NCI-H187 treated with DMSO at 0.1 percent for 48 hours (cell line): ENCODE measurements at places on chromosomes 6 and 20.

DNA sequence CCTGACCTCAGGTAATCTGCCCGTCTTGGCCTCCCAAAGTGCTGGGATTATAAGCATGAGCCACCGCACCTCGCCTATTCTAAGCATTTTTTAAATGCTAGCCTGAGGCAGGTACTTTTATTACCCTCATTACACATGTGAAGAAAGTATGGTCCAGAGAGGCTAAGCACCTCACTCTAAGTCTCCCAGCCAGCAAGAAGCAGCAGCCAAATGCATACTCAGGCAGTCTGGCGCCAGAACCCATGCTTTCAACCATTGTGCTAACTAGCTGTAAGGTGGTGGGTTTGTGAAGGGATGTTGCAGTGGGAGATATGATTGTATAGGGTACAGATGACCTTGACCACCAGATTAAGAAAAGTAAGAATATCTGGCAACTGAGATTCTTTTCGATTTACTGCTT, 26.1 kb upstream of the RIPOR2 start:
- DNase-seq: no peak

DNA sequence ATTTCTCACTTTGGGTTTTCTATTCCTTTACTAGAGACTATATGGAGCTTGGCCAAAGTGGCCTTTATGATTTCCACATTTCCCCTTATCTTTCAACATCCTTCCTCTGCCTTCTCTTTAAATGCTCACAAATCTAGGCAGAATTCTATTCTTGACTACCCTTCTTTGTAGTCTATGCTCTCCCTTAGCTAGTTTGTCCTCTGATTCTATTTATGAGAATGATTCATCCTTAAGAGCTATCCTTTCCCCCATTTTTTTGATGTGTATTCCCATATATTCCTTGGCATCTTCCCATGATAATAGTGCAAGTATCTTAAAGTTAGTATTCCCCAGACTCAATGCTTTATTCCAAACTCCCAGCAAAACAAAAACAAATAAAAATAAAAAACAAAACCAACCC, 53.1 kb downstream of the IL20RA start:
- DNase-seq: no peak

- no peak for DNase-seq
Observed at GRCh38 chr6:4412077-4412476, 276.7 kb upstream of the ECI2 start.

- DNase-seq: no peak
Observed at GRCh38 chr20:39069976-39070375, 107.8 kb downstream of the DHX35 start.

- DNase-seq: no peak
Observed at GRCh38 chr6:134995536-134995935, 45.6 kb upstream of the ALDH8A1 start.

GRCh38 chr6:45169815-45170214, 158.3 kb upstream of the RUNX2 start:
- no peak for DNase-seq

- no peak for DNase-seq
Observed at GRCh38 chr6:44475417-44475778, 87.9 kb downstream of the CDC5L start.

DNA sequence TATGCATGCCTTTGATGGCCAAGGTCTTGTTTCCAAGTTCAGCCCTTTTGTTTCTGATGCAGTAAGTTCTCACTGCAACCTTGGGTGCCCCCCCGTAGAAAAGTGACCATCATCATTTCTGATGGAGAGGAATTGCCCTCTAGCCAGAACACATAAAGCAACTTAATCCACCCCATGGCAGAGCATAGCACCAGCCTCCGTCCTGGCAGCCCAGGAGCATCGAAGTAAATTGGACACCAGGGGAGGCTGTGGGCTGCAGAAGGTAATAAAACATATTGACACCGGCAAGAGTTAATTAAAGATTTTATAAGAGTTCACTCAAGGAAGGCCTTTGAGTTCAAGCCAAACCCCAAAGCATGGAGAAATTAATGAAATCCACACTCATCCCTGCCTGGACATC, 39.2 kb upstream of the CST7 start:
- no peak for DNase-seq

- DNase-seq: no peak
Observed at GRCh38 chr20:35306931-35307517, 14.8 kb upstream of the FAM83C start.

DNA sequence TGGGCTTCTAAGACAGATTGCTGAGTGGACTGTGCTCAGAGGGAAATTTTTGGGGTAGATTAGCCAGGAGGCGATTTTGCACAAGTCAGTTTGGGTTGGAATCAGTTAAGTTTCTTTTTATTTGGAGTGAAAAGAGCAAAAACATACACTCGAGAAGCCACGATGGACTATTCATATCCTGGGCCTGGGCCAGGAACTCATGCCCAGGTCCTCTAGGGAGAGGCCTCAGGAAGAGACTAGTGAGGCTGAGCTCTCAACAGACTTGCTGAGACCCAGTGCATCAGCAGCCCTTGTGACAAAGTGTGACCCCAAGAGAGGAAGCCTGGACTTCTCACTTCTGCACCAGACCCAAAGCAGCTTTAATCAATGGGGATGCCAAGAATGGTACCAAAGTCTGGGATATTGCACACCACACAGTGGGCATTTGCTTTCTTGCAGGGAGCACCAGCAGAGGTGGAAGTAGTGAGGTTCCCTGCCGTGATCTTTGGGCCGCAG, 61.6 kb upstream of the MAFB start:
- no peak for DNase-seq

DNA sequence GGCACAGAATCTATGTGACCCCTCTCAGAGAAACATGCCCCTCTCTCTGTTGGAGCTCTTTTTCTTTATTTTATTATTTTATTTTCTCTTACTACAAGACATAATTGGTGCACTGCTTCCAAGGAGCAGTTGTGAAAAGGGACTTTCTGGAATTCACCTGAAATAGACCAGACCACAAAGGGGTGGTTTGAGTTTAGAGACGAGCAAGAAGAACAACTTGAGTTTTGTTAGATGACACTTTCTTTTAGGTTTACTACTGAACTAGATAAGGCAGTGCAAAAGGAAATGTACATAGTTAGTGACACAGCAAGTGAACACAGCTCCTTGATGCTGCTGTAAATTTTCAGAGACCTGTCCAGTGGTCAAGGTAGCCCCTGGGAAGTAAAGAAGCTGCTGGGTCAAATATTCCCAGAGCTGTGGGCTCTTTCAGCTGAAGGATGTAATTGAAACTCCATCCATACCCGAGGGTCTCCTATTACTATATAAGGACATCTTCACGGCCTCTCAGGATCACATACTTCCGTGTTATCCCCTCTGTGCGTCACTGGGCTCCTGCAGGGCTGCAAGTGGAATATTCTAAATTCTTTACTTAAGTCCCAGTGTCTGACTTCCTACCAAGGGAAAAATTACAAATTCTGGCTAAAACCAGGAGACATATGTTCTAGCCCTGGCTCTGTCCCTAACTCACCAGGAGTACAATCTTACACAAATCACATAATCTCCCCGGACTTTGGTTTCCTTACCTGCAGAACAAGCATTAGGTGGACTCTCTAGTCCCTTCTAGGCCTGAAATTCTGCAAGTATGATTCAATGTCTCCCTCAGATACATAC, 69.1 kb upstream of the ADTRP start:
- no peak for DNase-seq

- no peak for DNase-seq
Observed at GRCh38 chr6:89353702-89354392, 1.3 kb upstream of the UBE2J1 start.

GRCh38 chr6:119234457-119234856, 115.1 kb downstream of the MAN1A1 start:
- DNase-seq: no peak

DNA sequence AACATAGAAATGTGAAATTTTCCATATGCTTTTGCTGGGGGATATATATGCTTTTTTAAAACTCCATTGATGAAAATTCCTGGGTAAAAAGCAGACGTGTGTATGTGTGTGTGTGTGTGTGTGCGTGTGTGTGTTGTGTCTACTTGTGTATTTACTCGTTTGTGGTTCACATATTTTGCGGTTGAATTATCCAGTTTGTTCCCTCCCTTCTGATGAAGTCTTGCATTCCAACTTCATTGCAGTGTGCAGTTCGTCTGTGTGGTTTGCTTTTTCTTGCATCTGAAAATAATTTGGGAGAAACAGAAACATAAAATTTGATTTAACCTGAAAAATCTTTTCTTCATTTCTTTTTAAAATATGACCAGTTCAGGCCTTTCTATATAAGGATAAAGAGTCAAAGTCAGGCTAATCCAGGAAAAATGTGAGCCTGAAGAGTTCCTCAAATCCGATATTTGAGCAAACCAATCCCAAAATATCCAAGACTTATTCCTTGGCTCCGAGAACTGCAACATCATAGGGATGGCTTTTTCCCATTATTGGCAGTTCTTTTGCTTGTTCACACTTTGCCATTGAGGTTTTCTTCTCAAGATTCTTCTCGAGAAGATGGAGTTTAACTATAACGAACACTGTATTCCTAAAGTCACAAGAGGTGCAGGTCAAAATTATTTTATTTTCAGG, 202.2 kb upstream of the CCN2 start:
- DNase-seq: no peak

DNA sequence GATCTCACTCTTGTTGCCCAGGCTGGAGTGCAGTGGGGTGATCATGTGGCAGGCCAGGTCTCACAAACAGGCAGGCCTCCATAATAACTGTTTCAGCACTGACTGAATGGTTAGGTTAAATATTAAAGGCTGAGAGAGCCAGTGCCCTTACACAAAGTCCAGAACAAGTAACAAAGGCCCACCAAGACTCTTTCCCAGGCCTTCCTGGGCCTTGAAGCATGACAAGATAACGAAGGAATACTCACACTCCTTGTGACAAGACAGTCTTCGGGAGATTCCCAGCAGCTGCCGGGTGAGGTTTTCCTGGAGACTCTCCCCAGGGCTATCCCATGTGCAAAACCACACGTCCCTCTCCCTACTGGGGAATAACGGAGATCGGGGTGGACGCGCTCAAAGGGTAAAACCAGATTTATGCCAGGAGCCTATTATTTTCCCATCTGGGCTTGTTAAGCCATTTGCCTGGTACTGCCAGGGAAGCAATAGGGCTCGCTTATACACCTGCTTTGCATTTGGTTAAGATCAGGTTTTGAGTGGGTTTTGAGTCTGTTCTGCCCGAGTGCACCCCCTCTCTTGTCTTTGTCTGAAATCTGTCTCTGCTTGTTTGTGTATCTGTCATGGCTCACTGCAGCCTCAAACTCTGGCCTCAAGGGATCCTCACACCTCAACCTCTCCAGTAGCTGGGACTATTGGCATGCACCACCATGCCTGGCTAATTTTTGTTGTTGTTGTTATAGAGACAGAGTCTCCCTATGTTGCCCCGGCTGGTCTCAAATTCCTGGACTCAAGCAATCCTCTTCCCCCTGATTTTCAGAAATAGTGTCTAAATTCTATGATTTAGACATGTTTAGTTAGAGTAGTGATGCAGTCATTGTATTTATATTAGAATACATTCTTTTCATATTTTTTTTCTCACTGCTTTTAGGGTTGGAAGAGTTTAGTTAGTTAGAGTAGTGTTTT, 1.4 kb upstream of the ENPP3 start:
- no peak for DNase-seq

GRCh38 chr6:34070315-34071135, 75.4 kb downstream of the GRM4 start:
- DNase-seq: no peak

DNA sequence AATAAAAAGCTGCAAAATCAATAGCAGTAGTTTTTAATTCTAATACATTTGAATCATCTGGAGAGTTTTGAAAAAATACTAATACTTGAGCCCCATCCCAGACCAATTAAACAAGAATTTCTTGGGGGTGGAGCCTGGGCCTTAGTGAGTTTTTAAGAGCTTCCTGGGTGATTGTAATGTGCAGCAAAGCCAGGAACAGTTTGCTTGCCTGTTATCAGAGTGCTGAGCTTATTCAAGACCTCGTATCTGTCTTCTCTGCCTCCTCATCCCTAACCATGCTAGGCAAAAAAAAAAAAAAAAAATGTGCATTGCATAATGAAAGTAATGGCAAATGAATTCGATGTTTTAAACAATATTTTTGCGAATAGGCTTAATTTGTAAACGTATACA, 36.4 kb upstream of the MYB start:
- DNase-seq: no peak

GRCh38 chr20:23438661-23439060, 824 bp upstream of the CSTL1 start:
- DNase-seq: no peak

DNA sequence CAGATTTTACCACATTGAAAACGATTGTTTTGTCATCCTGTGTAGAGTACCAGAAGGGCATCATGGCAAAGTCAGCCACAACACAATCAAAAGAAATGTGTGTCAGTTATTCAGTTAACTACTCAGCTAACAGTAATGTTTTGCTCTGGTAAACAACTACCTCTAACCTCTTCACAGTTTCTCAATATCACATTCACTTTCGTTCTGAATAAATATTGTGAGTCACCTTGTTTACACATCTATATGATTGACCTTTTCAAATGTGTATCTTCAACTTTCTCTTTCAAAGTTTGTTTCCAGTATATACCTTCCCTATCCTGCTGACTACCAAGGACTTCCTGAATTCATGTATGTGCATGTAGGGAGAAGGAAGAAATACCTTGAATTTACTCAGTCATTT, 216.6 kb upstream of the UFL1 start:
- no peak for DNase-seq

GRCh38 chr6:129542705-129543104, 167.3 kb downstream of the ARHGAP18 start:
- no peak for DNase-seq

GRCh38 chr6:35026434-35027222, 114.5 kb downstream of the TCP11 start:
- no peak for DNase-seq

DNA sequence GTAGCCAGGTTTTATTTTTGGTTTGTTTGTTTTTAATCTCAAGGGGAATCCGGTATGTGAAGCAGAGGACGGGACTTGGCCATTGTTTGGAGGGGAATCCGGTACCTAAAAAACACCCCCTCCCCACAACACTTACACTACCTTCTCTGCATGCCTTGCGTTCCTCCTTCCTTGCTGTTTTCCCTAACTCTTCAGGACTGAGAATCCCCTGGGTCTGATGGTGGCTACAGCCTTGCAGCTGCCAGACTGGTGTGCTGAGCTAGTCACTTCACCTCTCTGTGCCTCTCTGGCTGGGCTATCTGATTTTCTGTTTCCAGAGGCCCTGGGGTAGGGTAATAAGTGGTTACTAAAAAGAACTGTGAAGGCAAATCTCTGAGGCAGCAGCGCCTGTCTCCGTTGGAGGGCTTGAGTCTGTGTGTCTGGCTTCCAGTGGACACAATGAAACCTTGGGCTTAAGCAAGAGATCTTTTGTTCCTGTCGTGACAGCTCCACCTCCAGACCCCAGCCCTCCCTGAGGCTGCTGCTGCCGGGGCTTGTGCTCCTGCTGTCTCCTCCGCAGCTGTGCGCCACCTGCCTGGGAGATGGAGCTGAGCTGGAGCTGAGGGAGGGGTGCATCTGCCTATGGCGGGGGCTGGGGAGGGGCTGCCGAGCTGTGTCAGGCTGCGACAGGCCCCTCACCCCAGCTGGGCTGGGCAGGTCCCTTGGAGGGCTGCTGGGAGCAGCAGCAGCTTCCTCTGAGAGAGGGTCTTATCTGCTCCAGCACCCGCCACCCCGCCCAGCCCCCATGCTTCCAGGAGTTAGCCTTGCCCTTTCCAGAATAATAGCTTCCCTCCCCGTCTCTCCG, 65.8 kb upstream of the CCDC167 start:
- no peak for DNase-seq

- DNase-seq: no peak
Observed at GRCh38 chr20:14984768-14985622, 647.6 kb upstream of the FLRT3 start.

GRCh38 chr6:54204921-54205591, 93.8 kb downstream of the MLIP start:
- no peak for DNase-seq
